Stimulated activated CD4-positive, alpha-beta T cell treated with anti-CD3 and anti-CD28 coated beads, Interleukin-1b, Interleukin-23, amount 100 ng/mL, for 24 hours (primary cell): ENCODE measurements at places on chromosomes 4 and X.

DNA sequence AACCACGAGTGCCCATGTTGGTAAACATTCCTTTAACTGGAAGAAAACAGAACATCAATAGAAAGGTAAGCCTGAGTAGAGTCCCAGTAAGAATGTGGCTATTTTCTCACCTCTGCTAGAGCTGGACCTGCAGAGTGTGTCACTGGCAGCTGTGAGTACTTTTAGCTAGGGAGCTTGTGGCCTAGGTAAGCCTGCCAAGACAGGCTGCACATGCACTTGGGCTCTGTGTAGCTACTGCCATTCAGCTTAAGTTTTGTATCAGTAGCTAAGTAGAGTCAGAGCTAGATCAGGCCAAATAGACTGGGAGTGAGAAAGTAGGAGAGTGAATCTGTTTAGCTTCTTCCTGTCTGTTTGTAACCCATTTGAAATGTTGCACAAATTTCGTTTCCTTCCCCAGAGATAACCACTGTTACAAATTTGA is 35.3 kb downstream of the RBPJ start:
- DNase-seq, result no peak

- DNase-seq, result no peak
Observed at GRCh38 chrX:110804446-110804845, 8.8 kb upstream of the CHRDL1 start.

DNA sequence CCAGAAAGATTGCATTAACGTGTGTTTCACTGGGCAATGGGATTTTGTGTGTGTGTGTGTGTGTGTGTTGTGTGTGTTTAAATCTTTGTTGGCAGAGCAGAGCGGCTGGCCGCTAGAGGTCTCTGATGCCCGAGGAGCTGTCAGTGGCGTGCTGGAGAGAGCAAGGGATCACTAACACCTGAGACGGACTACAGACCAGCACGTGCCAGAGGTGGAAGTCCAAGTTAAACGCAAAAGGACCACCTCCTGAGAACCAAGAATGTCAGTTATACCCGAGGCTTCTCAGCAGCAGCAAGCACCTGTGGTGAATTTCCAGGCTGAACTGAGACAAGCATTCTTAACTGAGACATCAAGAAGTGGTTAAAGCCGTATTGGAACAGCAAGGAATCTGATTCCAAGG is 9.0 kb upstream of the SLC25A14 start:
- no peak for DNase-seq

DNA sequence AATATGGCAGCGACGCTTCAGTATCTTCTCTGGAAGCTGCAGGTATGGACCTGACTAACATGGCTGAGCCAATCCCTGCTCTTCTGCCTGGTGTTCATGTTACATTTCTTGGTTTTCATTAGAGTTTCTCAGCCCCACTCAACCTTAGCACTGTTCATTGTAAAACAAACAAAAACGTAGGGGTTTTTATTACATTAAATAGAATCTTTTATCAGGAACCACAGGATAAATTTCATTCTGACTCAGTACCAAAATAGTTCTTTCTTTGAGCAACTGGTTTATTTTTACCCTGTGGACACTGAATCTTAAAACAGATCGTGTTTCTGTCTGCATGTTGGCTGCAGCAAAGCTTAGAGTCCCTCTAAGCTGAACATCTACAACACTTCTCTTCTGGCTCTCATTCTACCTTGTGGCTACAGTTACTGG is 27.1 kb downstream of the FHIP1A start:
- no peak for DNase-seq

DNA sequence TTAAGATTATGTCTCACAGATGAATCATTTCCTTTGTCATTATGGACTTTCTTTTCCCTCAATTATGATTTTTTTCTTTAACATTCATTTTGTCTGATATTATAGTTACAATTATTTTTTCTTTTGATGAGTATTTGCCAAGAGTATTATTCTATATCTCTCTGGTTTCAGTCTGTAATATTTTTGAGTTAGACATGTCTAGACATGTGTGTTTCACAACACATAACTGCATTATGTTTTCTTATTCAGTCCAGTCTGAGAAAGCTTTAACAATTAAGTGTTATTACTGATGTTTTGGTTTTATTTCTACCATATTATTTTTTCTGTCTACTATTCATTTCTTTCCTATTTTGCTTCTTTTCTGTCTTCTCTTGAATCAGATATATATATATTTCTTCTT is 108.3 kb upstream of the MID1IP1 start:
- DNase-seq, result no peak

GRCh38 chr4:139908636-139909437 is 243.2 kb downstream of the MGST2 start:
- no peak for DNase-seq

DNA sequence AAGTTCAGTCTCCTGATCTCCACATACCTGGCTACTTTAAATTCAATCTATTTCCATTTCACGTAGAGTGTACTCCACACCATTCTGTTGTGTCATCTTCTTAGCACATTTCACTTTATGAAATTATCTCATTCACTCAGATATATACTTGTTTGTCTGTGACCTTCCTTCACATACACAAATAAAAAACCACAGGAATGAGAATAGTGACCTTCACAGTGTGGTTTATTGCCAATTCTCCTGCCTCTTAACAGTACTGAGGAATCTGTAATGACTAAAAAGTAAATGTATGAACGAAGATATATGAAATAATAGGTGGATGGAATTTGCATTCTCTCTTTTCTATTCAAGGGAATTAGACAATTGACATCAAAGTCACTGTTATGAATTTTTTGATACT is 183.9 kb upstream of the PCDH7 start:
- no peak for DNase-seq

DNA sequence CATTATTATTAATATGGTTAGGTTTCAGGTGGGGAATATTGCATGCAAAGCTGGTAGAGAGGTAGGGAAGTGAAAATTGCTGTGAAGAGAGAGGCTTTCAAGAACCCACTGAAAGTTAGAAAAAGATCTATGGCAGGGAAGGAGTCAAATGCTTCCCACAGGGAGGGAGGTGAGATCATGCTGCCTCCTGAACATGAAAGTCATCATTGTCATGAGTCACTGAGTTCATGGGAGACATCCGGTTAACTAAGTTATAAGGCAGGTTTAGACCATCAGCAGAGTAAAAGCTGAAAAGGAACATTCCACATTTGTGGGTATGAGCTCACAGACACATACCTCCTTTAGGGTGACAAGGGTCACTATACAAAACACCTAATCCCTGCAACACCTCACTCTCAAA is 16.2 kb downstream of the GATB start:
- no peak for DNase-seq

GRCh38 chrX:109902665-109903064 is 100.2 kb upstream of the TMEM164 start:
- DNase-seq, result no peak

- DNase-seq, result no peak
Observed at GRCh38 chrX:34849371-34849770, 93.2 kb upstream of the FAM47B start.

- no peak for DNase-seq
Observed at GRCh38 chr4:3520796-3521600, 11.2 kb downstream of the LRPAP1 start.

- no peak for DNase-seq
Observed at GRCh38 chr4:81504112-81505003, 32.7 kb upstream of the RASGEF1B start.

- no peak for DNase-seq
Observed at GRCh38 chr4:9899306-9900055, 118.0 kb downstream of the DRD5 start.

DNA sequence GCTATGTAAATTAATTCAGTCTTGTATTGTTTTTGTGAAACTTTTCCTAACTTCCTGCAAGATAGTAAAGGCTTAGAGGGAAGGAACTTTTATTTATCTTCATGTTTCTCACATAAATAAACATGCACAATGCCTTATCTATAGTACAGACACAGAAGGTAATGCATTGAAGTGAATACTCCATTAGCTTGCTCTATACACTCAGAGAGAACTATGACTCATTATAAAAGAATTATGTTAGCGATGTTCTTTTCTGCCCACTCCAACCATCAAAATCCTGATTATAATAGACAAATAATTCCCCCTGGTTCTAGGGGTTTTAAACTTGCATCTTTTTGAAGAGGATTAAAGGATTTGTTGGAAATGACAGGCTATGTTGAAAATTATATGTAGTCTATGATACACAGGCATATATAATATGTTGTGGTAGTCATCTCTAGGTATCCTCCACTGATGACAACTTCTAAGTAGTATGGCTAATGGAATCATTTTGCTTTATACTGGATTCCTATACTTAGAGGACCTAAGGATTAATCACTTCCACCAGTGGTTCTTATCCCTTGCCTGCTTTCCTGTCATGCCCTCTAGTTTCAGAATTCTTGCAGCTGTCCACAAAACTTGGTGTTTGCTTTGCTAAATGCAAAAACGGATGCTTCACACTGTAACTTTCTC is 115.7 kb downstream of the NDST4 start:
- no peak for DNase-seq

GRCh38 chr4:94472056-94472826 is 20.5 kb downstream of the PDLIM5 start:
- no peak for DNase-seq

DNA sequence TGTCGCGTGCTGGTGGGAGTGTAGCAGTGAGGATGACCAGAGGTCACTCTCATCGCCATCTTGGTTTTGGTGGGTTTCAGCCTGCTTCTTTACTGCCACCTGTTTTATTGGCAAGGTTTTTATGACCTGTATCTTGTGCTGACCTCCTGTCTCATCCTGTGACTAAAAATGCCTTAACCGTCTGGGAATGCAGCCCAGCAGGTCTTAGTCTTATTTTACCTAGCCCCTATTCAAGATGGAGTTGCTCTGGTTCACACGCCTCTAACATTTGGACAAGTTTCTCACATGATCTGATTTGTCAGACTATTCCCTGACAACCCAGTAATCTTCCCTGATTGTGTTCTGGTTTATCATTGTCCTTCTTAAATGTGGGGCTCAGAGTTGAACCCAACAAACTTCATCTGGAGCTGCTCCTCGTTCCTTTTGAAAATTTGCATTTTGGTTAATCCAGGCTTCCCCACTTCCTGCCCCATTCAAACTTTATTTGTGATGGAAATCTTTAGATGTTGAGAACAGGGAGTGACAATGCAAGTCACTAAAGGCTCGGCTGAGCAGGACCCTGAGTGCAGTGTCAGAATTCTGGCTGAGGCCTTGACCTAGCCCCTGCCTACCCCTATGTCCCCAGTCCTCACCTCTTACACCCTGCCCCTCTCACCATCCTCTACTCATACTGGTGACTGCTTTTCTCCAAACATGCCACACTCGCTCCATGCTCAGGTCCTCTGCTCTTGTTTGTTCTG is 226.8 kb downstream of the STIM2 start:
- DNase-seq, result no peak

GRCh38 chr4:148332486-148332885 is 109.7 kb downstream of the NR3C2 start:
- no peak for DNase-seq

DNA sequence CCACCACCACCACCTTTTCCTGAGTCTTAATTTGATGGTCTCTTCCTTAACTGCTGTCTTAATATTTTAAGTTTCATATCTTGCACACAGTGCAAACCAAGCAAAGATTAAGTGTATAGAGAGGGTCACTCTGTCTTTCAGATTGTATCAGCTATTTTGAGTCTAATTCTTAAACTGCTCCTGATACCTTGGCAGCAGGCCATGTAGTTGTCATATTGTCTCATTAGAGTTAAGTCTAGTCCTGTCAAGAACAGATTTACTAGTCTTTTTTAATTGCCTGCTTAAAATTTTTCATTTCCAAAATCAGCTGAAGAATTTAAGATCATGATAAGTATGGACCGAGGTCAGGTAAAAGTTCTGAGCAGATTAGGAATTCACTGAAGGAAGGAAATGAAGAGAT is 51.5 kb downstream of the FHIP1A start:
- no peak for DNase-seq

- no peak for DNase-seq
Observed at GRCh38 chrX:41490446-41490845, 43.3 kb downstream of the NYX start.

GRCh38 chr4:8725845-8726244 is 133.3 kb downstream of the CPZ start:
- DNase-seq, result no peak

DNA sequence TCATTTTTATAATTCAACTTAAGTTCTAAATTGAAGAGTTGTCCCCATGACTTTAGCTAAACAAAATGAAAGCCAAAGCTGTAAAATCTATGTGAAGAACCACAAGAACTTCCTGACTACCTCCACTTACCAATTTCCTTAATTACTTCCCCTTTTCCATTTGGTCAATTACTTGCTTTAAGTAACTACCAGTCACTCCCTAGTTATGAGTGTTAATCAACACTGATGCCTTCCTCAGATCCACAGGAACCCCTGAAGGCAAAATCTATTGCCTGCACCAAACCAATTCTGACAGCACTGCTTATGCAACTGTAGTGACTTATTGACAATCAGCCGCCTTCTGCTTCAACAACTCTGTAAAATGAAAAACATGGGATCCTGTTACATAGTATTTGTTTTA is 10.5 kb downstream of the RBMX start:
- DNase-seq, result no peak
